ENCODE measurements at places on chromosomes 4 and X.
A peak's percentile ranks its signal among the peaks of the same experiment; 100 is the strongest.

- no peak for DNase-seq
Observed at GRCh38 chrX:40078489-40079227, 19.1 kb downstream of the BCOR start.

DNA sequence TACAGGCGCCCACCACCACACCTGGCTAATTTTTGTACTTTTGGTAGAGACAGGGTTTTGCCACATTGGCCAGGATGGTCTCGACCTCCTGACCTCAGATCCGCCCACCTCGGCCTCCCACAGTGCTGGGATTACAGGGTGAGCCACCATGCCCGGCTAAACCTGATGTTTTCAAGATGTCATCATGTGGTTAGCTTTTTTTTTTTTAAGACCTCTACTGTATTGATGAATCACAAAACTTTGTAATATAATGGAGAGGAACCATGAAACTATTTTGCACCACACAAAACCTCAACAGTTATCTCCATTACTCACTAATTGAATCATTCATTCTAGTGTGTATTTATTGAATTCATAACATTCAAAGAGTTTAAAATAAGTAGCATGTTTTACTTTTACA lies 94.7 kb upstream of the NEIL3 start:
- DNase-seq, result no peak

- no peak for DNase-seq
Observed at GRCh38 chr4:183936574-183937345, 31.7 kb downstream of the STOX2 start.

GRCh38 chr4:184860018-184860779 lies 34.4 kb upstream of the ACSL1 start:
- no peak for DNase-seq

- DNase-seq, result no peak
Observed at GRCh38 chr4:2266181-2266580, 4.3 kb upstream of the MXD4 start.

DNA sequence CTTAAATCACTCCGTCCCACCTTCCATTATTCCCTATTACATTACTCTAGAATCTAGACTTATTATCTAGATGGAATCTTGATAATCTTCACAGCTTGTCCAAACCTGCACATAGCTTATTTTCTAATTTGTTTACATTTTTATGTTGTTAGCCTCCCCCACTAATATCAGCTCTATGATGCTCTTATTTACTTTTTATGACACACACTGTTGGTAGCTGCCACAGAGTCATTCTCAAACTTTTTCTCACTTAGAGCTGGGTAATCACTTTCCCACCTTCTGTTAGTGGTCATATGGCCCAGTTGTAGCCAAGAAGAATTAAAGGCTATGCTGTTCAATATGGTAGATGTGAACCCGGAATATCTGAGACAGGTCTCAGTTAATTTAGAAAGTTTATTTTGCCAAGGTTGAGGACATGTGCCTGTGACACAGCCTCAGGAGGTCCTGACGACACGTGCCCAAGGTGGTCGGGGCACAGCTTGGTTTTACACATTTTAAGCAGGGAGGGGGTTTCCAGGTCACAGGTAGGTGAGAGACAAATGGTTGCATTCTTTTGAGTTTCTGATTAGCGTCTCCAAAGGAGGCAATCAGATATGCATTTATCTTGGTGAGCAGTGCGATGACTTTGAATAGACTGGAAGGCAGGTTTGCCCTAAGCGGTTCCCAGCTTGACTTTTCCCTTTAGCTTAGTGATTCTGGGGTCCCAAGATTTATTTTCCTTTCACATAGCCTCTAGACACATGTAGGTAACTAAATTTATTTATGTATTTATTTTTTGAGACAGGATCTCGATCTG lies 7.0 kb upstream of the ADGRA3 start:
- DNase-seq, result no peak

DNA sequence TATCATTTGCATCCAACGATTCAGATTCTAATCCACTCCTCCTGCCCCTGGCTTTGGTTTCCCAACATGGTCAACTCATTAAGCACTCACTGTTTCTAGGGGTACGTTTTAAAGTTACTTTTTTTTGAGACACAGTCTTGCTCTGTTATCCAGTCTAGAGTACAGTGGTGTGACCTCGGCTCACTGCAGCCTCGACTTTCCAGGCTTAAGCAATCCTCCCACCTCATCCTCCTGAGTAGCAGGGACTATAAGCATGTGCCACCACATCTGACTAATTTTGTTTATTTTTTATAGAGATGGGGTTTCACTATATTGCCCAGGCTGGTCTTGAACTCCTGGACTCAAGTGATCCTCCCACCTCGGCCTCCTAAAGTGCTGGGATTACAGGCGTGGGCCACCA lies 48.9 kb downstream of the TMEM156 start:
- no peak for DNase-seq

DNA sequence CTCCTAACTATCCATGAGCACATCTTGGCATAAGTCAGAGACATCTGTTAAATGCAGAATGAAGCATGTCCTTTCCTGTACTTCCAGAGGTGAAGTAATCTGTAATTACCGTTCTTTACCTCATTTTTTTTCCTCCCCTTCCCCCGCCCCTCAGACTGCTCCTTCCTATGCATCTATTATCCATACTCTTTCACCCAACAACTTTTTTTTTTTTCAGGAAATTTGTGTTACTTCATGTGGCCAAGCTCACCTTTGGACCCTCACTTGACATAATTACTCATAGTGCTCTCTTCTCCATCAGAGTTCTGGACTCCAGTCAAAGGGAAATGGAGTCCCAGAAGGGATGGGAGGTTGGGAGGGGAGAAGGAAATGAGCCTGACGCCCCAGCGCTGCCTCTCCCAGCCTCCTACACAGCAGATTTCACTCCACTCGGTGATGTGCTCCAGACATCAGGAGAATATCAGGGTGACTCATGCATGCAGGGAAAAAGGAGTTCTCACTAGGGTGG lies 568.8 kb downstream of the STIM2 start:
- DNase-seq, result no peak

GRCh38 chr4:42594888-42595287 lies 62.0 kb downstream of the ATP8A1 start:
- no peak for DNase-seq

DNA sequence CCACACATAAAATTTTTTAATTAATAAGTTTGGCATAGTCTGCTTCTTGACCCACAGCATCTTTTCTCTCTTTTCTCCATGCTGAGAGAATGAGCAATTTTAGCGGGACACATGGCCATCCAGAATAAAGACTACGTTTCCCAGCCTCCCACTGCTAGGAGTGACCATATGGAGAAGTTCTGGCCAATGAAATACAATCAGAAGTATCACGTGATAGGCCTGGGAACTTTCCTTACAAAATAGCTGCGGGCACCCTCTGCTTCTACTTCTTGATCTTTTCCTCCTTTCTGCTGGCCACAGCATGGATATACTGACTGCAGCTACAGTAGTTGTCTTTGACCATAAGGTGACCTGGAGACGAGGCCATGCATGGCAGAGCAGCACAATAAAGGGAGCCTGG lies 348.0 kb downstream of the BCOR start:
- DNase-seq, result no peak

GRCh38 chrX:113726009-113726408 lies 857.9 kb upstream of the HTR2C start:
- no peak for DNase-seq

- no peak for DNase-seq
Observed at GRCh38 chr4:159018062-159018629, 84.7 kb upstream of the RAPGEF2 start.

GRCh38 chrX:18031726-18032375 lies 170.8 kb upstream of the RAI2 start:
- no peak for DNase-seq

GRCh38 chr4:43132010-43132582 lies 239.6 kb downstream of the GRXCR1 start:
- peak; percentile 31 for DNase-seq

DNA sequence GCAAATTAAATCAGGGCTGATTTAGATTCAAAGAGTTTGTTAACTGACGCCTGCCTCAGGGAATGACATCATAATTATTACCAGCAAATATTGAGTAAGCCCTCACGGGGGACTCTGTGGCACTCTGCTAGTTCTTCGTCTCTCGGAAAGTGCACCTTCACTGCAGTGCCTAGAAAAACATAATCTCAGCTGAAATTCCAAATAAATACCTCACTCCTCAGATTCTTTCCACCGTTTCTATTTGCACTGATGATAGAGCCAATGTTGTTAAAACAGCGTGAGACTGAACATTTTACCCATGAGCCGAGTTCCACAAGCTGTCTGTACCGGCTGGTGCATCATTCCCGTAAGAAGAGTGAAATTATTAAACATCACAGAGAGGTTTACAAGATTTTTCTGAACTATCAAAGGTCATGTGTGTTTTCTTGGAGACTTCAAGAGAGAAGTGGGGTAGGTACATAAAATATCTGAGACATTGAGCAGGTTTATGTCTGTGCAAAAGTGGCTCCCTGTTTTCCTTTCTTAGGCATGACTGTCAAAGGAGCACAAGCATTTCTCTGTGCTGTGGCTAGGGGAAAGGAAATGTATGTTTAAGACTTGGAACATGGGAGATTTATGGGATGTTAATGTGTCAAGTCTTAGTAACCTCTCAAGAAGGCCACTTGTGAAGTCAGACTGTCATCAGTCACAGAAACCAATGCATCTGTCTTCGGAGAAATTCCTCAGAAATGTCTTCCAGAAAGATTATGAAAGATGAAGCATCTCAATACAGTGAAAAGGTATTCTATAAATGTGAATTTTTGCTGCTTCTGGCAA lies 119.6 kb downstream of the CBLL2 start:
- no peak for DNase-seq

GRCh38 chr4:154455111-154455510 lies 36.5 kb downstream of the DCHS2 start:
- DNase-seq, result no peak

DNA sequence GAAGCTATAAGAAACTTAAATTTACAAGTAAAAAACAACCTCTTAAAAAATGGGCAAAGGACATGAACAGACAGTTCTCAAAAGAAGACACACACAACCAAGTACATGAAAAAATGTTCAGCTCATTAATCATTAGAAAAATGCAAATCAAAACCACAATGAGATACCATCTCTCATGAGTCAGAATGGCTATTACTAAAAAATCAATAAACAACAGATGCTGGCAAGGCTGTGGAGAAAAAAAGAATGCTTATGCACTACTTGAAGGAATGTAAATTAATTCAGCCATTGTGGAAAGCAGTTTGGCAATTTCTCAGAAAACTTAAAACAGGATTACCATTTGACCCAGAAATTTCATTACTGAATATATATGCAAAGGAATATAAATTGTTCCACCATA lies 666.3 kb upstream of the GRIA3 start:
- peak; percentile 5 for DNase-seq

DNA sequence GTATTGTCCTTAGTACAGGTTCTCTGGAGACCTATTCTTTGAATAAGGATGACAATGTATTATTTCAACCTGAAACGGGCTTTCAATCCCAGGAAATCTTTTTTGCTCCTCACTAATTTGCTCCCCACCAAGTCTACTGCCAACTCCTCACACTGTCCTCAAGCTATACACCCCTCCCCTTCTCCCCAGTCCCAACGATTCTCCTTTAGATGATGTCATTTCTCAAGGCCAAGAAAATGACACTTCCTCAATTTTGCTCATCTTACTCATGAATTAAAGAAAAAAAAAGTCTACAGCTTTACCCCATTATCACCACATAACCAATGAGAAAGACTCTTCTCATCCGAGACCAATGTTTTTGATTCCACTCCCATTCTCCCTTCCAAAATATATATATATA lies 20.6 kb downstream of the AP1S2 start:
- no peak for DNase-seq

DNA sequence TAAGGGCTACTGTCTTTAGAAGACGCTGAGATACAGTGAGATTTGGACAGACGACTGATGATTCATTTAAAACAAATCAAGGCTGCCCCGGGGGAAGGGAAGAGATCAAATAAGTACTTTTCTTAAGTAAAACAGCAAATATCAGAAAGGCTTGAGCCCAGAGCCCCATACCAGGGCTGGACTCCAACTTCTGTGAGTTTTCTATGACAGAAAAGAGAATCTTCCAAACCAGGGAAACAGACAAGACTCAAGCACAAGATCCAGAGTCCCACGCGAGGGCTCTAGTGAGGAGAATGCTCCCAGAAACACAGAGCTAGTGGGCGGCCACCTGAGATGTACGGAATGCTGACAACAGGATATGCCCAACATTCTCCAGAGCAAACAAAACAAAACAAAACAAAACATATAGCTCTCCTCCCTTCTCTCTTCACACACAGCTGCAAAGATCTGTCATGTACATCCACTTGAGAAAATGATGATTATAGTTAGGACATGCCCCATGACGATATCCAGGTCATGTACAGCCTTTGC lies 13.1 kb downstream of the ACSL1 start:
- no peak for DNase-seq

- DNase-seq, result no peak
Observed at GRCh38 chr4:143700416-143701352, at the start of gene FREM3. Gene FREM3, minus strand, starts transcription at chr4:143700675. Its CDS starts 0 bp downstream, at chr4:143700675.

- DNase-seq, result no peak
Observed at GRCh38 chr4:76108467-76109181, 34.1 kb downstream of the ART3 start.

DNA sequence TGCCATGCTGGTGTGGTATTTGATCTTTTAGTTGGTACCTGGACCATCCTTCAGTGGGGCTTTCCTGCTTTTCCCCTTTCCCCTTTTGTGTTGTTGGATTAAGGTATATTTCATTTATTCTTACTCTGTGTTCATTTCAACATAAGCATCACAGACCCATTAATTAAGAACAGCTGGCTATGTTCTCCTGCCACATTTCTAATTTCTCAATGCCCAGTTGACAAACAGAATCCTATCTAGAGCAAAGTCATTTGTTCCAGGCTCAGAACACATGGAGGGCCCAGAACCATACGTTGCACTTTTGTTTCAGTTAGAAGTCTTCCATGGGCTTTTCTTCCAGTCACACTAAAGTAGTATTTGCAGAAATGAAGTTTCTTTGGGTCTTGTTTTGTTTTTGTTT lies 46.1 kb upstream of the EOLA2 start:
- no peak for DNase-seq

- no peak for DNase-seq
Observed at GRCh38 chr4:111977419-111977965, 167.8 kb upstream of the FAM241A start.

DNA sequence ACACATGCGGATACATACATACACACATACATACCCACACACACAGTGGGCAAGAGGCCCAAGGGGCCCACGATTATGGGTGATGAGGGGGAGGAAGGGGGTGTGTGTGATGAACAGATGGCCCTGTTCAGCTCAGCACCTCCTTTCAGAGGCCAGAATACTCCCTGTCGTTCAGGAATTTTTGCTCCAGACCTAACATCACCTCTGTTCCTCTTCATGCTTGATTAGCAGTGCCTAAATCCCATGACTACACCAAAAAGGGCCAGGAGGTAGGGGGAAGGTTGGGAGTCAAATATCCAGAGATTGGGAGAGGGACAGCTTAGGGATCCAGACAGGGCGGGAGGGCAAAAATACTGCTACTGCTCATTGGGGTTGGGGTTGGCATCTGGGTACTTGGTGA lies 42.7 kb downstream of the SMC1A start:
- no peak for DNase-seq
